ENCODE measurements at places on chromosomes 13 and 19. TPM values are rescaled to one million over a fixed set of nuclear protein-coding genes. Genes with fewer than 3 reads are reported as not detected.

The ZNF506 gene
- polyA plus RNA-seq: 13.3 TPM

The ZNF418 gene
- polyA plus RNA-seq: 1.0 TPM

The HPN gene
- polyA plus RNA-seq: not detected

The AP2A1 gene
- 64.9 TPM for polyA plus RNA-seq

The NCR1 gene
- not detected for polyA plus RNA-seq

GRCh38 chr13:44617648-44618047 is 41.5 kb upstream of the TSC22D1 start:
- DNase-seq: no peak

GRCh38 chr13:99702687-99703319 is 201.5 kb downstream of the TM9SF2 start:
- no peak for DNase-seq

DNA sequence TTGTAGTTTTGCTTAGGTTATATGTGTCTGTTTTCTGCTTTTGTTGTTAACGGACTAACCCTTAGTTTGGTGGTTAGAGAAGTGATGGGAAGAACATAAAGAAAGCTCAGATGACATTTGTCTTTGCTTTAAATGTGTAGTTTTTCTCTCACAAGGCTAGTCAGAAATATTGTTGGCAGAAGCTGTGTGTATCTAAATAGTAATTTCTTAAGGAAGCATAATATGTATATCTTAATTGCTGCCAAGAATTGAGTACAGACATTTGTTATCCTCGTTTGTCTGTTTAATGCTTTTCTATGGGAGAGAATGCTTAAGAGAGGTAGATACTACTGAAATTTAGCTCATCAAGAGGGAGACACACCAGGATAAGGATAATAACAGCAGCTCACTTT is 2.7 kb downstream of the RGCC start:
- no peak for DNase-seq

DNA sequence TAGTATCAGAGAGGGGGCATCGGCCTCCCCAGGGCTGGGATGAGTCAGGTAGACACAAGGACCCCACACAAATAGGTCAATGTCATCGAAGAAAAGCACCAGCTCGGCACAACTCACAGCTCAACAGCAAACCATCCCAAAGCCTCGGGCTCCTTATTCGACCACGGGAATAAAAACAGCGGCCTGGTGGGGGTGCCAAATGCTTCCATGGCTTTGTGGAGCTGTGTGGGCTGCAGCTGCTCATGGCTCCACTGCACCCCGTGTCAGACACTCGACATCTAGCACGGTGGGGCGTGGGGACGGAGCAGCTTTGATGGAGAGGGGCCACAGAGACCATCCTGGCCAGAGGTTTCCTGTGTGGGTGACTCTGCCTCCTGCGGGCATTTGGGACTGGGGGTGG is 212.5 kb upstream of the SOX1 start:
- DNase-seq: no peak

GRCh38 chr19:6737873-6738786 is 750 bp upstream of the GPR108 start:
- peak; percentile 92 for DNase-seq

GRCh38 chr13:42039457-42039945 is 8.9 kb upstream of the DGKH start:
- DNase-seq: no peak

DNA sequence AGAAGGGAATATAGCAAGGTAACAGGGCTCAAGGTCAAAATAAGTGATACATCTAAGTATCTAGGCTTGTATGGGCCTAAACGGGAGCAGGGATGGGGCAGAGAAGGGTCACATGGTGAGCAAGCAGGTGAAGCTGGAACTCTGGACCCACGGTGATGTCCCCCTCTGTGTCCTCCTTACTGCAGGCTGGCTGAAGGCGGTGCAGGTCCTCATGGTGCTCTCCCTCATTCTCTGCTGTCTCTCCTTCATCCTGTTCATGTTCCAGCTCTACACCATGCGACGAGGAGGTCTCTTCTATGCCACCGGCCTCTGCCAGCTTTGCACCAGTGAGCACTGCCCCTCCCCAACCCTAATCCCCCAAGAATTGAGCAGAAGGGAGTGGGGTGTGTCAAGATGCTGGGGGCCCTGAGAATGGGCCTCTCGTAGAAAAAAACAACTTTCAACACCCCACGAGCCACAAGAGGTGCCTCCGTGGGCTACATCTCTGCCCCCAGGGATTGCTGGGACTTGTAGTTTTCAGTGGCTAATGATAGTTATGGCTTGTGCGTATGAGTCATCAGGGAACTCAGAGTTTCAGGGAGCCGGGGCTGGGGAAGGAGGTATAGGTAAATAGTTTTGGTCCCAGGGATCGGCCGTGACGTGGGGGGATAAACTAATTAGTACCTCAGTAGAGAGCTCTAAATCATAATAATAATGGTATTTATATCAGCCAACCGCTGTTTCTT is 4.0 kb downstream of the EMP3 start:
- peak; percentile 84 for DNase-seq

GRCh38 chr13:96191367-96191766 is 101.5 kb downstream of the HS6ST3 start:
- no peak for DNase-seq

- no peak for DNase-seq
Measured at GRCh38 chr13:97475011-97475410, 41.0 kb downstream of the RAP2A start.

DNA sequence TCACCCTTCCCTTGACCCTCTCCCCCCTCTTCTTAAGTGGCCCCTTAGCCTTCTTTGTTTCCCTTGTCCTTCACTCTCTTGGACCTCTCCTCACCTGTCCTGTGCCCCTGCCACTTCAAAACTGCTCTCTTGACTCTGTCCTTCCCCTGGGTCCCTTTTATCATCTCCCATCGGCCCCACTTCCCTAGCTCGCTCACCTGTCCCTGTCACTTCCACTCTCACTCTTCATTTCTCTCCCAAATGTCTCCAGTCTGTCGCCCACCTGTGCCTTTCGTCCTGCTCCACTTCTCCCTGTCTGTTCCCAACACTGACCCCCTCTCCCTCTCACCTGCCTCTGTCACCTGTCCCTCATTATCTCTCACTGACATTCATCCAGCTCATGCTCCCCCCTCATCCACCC is 699 bp downstream of the IFNL1 start:
- DNase-seq: no peak

DNA sequence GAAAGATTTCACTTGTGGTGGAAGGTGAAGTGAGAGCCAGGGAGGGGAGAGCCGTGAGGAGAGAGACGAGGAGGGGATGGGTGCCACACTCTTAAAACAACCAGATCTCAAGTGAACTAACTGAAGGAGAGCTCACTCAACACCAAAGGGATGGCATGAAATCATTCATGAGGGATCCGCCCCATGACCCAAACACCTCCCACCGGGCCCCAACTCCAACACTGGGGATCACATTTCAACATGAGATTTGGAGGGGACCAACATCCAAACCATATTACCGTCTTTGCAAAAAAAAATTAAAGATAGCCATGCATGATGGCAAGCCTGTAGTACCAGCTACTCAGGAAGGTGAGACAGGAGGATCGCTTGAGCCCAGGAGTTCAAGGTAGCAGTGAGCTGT is 34.9 kb upstream of the POP4 start:
- no peak for DNase-seq

GRCh38 chr19:38551450-38551813 is 66.3 kb downstream of the MAP4K1 start:
- DNase-seq: peak; percentile 35

DNA sequence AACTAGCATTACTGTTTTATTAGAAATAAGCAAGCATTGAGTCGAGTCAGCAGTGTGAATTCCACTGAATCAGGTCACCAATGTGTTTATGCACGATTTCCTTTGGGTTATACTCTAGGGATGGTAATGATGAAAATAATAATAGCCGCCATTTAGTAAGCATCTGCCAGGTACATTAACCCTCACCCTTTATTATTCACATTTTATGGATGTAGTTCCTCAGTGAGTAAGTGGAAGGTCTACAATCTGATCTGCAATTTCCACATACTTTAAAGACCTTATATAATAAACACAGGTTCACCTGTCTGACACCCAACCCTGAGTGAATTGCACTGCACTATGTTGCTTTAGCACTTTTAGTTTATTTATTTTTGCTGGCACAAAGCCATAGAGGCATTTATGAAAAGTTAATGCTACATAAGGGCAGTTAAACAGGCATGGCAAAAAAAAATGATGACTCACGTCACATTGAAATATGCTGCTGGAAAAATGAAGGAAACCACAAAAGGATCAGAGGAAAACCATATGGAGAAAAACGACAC is 122.4 kb downstream of the TRPC4 start:
- peak; percentile 67 for DNase-seq

GRCh38 chr13:63208826-63209225 is 1793.2 kb upstream of the PCDH20 start:
- DNase-seq: no peak

All from GM23248 (cell line).